NCI-H1092 (cell line): ENCODE measurements at places on chromosomes 13 and 19.

DNA sequence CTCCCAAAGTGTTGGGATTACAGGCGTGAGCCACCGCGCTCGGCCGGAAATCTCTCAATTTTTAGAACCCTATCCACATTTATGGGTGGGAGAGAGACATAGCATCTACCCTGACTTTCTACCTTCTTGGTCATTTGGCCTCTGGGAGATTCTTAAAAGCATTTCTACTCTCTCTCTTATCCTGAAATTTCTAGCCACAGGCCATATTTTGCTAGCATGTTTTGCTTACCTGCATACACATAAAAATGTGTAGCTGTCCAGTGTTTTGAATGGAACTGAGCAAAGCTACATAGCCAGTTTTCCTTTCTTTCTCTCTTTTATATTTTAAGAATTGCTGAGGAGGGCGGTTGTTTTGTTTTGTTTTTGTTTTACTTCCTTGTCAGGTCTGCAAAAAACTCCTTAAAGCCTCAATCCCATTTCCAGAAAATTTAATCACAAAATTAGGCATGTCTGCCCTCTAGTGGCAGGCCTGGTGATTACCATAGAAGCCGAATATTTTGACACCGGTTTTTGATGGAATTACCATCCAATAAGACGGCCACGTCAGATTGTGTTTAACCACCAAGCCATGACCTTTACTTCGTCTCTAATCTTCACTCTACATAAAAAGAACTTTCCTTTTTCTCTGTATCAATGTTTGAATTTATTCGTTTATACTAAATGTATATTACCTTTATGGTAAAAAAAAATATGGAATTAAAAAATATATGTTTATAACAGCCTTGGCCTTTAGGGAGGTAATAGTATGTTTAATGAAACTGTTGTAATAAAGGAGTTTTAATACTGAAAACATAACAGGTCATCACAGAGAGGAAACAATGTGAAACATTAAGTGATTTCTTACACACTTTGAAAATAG lies 34.4 kb upstream of the OXGR1 start:
- peak; percentile 28 for DNase-seq

- DNase-seq = no peak
Measured at GRCh38 chr13:43356567-43356966, 333.2 kb downstream of the DNAJC15 start.

- DNase-seq = no peak
Measured at GRCh38 chr19:46622118-46622446, 2.8 kb downstream of the PTGIR start.

DNA sequence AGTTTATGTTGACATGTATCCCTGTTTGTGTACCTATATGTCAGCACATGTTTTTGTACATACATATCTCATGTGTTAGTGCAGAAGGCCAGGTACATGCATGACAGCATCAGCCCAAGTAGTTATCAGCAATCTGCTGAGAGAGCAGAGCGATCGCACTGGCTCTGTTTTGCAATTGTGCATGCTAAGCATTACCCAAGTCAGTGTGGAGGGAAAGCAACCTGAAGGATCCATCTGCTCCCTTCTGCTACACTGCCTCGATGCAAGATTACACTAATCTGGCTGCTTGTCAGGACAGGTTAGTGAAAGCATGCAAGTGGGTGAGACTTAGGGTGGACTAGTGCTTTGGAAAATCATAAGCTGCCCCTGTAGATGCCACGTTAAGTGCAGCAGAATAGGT lies 211.8 kb downstream of the PCCA start:
- DNase-seq = no peak

DNA sequence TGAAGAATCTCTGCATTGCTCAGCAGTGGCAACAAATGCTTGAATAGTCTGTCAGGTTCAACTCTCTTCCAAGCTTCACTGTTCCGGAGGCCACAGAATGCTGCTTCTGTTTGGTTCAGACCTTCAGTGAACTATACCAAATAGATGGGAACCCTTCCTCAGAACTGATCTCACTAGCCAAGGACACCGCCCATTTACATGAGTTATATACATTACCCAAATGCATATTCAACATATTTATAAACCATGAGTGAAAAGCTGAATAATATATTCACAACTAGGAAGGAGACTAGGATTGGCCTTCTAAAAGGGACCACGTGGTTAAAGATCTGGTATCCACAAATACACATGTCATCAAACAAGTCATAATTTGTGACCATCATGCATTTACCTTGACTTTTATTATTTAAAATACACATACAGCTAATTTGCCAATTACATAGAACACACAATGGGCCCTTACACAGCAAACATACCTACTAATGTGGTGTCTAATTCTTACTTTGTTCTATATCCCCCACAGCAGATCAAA lies 49.3 kb downstream of the ENOX1 start:
- no peak for DNase-seq

- DNase-seq = no peak
Measured at GRCh38 chr13:94119360-94119936, 360.0 kb downstream of the DCT start.
